Activated T-cell treated with anti-CD3 and anti-CD28 coated beads, Interleukin-2, amount 50 U/mL, for 72 hours (primary cell): ENCODE measurements at places on chromosomes 7 and 10. TPM values are rescaled to one million over a fixed set of nuclear protein-coding genes. Genes with fewer than 3 reads are reported as not detected.

GPC2 gene
- total RNA-seq = 14.2 TPM

PAXIP1 gene
- total RNA-seq = 17.2 TPM

- no peak for DNase-seq
Measured at GRCh38 chr7:30201161-30201666, 66.4 kb downstream of the MTURN start.

GRCh38 chr7:137642472-137642871, 204.3 kb downstream of the DGKI start:
- no peak for DNase-seq
